Stimulated activated CD4-positive, alpha-beta T cell treated with anti-CD3 and anti-CD28 coated beads, Interleukin-4, amount 100 ng/mL, for 4 hours (primary cell): ENCODE measurements at places on chromosomes 3 and 15.
A peak's percentile ranks its signal among the peaks of the same experiment; 100 is the strongest.

- no peak for DNase-seq
Observed at GRCh38 chr15:93613386-93613785, 524.4 kb upstream of the RGMA start.

DNA sequence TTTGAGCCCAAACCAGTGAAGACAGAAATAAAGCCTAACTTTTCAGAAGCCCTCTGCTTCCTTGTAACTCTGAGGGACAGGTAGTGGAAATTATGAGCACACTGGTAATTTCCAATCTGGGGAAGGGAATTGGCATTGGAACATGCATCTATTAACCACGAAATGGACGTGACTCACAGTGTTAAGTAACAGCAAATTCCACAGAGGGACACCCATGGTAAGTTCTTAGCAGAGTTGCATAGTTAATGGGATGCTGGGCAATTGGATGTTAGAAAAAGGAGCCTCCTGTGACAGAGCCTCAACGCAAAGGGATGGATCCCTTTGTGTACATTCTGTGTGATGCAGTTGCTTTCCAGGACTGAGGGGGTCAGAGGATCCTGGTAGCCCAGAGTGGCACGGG lies 168.6 kb downstream of the SEMA6D start:
- no peak for DNase-seq

GRCh38 chr3:172511783-172512762 lies 11.2 kb downstream of the TNFSF10 start:
- DNase-seq, result peak; percentile 74

- no peak for DNase-seq
Observed at GRCh38 chr3:8154617-8155016, 347.0 kb upstream of the LMCD1 start.

- DNase-seq, result no peak
Observed at GRCh38 chr3:72070005-72070404, 285.1 kb upstream of the PROK2 start.

- DNase-seq, result no peak
Observed at GRCh38 chr3:109874896-109875708, 537.8 kb upstream of the DPPA4 start.

- DNase-seq, result no peak
Observed at GRCh38 chr3:73007992-73008712, 11.5 kb downstream of the PPP4R2 start.

GRCh38 chr3:169999433-169999832 lies 32.8 kb downstream of the SEC62 start:
- no peak for DNase-seq

DNA sequence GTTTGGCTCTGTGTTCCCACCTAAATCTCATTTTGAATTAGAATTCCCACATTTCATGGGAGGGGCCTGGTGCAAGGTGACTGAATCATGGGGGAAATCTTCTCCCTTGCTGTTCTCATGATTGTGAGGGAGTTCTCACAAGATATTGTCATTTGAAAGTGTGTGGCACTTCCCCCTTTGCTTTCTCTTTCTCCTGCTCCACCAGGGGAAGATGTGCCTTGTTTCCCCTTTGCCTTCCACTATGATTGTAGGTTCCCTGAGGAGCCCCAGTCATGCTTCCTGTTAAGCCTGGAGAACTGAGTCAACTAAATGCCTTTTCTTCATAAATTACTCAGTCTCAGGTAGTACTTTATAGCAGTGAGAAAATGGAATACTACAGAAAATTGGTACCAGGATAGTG lies 157.2 kb upstream of the TPRG1 start:
- no peak for DNase-seq

- DNase-seq, result no peak
Observed at GRCh38 chr3:11591391-11592282, 52.1 kb downstream of the VGLL4 start.

GRCh38 chr15:58298879-58299850 lies 132.6 kb upstream of the LIPC start:
- no peak for DNase-seq

DNA sequence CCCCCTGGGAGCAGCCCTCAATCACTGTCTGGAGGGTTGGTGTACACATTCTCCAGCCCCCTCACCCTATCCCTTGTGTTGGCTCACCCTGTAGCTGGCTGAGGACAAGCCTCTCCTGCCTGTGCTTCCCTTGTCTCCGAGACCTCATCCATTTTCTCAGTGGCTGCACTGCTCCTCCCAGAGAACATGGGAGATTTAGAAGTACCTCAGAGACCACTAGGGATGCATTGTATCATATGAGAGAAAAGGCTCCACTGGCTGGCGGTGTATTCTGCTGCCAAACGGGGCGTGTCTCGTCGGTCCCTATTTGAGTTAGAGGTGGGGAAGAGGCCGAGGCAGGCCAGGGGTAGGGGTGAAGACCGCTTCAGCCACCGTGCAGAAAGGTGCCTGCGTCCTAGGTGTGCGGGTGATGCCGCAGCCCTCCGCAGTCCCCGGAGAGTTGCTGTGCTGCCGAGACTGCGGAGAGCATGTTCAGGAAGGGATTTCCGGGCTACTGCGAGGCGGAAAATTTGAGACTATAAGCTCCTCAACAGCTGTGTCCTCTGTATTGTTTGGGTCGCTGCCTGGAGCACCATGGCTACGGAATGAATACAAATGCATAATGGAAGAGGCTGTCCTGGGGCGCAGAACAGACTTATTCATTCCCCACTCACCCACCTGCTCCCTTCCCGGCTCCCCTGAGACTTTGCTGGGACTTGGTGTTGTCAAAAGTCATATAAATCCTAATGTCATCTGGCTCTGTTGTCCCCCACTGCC lies 43.8 kb downstream of the SPSB4 start:
- no peak for DNase-seq

GRCh38 chr15:69735121-69735520 lies 282.5 kb downstream of the RPLP1 start:
- no peak for DNase-seq

- no peak for DNase-seq
Observed at GRCh38 chr3:146279951-146280350, 29.0 kb upstream of the PLSCR4 start.

- no peak for DNase-seq
Observed at GRCh38 chr3:102471001-102471400, 36.2 kb downstream of the ZPLD1 start.

DNA sequence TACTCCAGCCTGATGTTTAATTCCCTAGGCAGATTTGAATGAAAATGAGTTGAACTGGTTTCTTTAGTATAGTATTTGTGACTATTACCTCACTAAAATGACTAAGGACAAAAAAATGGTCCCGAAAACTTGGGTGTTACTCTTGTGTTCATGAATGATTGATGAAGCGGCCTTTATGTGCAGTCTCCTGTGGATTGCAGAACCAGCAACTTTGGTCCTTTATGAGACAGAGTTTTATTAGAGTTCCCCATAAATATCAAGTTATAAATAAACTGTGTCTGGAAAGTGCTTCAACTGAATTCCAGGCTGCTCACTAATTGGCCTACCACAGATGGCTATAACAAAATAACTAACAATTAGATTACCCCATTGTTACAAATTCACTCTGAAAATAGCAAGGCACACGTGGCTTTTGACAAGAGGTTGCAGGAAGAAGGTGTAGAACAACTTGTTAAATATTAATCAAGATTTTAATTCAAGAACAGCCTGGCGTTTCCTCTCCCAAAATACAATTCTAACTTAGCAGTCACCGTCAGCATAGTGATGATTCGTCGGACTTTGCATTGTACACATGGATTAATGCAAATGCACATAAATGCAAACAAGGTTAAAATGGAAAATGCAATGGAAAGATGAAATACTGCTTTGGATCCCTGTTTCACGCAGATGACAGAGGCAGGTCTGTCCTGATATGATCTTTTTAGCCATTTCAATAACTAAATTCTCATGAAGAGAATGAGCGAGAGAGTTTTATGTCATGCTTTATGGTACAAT lies 567.3 kb upstream of the ZNF717 start:
- no peak for DNase-seq

DNA sequence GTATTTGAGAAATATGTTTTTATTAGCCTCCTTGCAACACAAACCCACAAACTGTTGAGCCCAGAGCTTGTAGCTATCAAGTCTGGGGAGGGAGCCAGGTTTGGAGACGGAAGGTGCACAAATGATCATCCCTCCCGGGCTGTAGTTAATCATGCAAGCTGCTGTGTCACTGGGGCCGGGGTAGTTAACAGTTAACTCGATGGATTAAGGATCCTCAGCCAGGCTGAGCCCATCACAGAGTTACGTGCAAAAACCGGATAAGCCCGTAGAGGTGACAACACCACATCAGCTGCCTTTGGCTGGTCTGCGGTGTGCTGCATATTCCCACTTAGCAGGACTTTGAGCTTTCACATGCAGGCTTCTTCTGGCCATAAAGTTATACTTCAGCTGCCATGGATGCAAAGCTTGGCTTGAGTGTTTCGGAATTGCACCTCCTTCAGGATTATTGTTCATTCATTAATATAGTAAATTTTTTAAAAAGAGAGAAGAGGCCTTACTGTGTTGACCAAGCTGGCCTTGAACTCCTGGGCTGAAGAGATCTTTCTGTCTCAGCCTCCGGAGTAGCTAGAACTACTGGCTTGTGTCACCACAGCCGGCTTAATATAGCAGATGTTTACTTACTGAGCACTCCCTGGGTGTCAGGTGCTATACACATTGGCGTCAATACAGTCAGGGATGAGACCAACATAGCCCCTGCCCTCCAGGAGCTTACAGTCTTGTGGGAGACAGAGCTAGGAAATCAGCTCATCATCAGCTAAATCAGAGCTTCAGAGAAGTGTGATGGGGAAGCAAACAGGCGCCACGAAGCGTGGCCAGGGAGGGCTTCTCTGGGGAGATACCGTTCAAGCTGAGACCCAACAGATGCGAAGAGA lies 226.8 kb upstream of the BHLHE40 start:
- no peak for DNase-seq

GRCh38 chr3:82382831-82383230 lies 621.4 kb upstream of the GBE1 start:
- no peak for DNase-seq

- DNase-seq, result no peak
Observed at GRCh38 chr3:118587037-118587741, 447.5 kb downstream of the IGSF11 start.

GRCh38 chr15:92091155-92091734 lies 237.7 kb downstream of the SLCO3A1 start:
- no peak for DNase-seq

GRCh38 chr15:96307856-96308394 lies 22.6 kb upstream of the NR2F2 start:
- no peak for DNase-seq

GRCh38 chr3:124593442-124593829 lies 136.8 kb upstream of the UMPS start:
- DNase-seq, result no peak

DNA sequence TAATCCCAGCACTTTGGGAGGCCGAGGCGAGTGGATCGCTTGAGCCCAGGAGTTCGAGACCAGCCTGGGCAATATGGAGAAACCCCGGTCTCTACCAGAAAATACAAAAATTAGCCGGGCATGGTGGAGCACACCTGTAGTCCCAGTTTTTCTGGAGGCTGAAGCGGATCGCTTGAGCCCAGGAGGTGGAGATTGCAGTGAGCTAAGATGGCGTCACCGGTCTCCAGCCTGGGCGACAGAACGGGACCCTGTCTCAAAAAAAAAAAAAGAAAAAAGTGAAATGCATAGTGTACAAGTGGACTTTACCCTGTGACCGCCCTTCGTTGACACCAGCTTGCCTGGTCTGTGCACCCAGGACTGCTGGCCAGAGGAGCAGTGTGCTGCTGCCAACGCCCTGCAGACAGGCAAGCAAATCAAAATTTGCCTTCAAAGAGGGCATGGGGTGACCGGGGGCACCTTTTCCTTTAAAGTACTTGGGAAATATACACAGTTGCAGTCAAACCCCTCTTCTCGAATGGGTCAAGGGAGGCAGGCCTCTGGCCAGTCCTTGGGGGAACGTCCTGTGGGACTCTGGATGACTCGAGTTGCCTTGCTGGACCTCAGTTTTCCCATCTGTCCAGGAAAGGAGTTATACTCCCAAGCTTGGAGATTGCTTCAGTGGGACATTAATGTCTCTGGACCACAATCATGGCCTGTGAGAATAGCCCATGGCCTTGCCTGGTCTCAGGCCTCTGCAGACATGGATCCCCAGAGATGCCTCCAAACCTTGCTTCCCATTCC lies 1.0 kb downstream of the XYLB start:
- DNase-seq, result no peak

GRCh38 chr15:70669966-70670658 lies 93.2 kb downstream of the UACA start:
- DNase-seq, result no peak

- no peak for DNase-seq
Observed at GRCh38 chr15:69891070-69891536, 206.6 kb downstream of the TLE3 start.

GRCh38 chr3:176526225-176526624 lies 671.1 kb downstream of the TBL1XR1 start:
- no peak for DNase-seq

GRCh38 chr3:50340448-50341329 lies at the start of gene RASSF1:
TSS of gene RASSF1 (minus strand) at chr3:50340836. CDS start at chr3:50340805, 31 bp downstream.
- peak; percentile 65 for DNase-seq

GRCh38 chr3:172125963-172126457 lies 86.6 kb downstream of the FNDC3B start:
- peak; percentile 25 for DNase-seq

- no peak for DNase-seq
Observed at GRCh38 chr3:72162649-72163184, 377.8 kb upstream of the PROK2 start.

GRCh38 chr3:82058809-82059208 lies 297.4 kb upstream of the GBE1 start:
- no peak for DNase-seq

DNA sequence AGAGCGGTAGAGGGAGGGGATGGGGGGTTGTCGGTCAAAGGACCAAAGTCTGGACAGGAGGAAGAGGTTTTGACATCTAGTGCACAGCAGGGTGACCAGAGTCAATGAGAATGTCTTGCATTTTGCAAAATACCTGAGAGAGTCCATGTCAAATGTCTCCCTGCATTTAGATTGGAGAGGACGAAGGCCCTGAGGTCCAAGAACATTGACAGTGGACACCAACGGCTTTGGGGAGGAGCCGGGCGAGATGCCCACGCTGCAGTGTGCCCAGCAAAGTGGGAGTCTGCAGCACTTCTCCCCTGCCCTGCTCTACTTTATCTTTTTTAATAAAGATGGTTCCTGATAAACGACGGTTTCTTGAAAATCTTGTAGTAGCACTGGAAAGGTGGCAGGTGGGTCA lies 67.4 kb upstream of the TAMM41 start:
- no peak for DNase-seq

- no peak for DNase-seq
Observed at GRCh38 chr15:72865486-72865885, 81.9 kb upstream of the ADPGK start.

DNA sequence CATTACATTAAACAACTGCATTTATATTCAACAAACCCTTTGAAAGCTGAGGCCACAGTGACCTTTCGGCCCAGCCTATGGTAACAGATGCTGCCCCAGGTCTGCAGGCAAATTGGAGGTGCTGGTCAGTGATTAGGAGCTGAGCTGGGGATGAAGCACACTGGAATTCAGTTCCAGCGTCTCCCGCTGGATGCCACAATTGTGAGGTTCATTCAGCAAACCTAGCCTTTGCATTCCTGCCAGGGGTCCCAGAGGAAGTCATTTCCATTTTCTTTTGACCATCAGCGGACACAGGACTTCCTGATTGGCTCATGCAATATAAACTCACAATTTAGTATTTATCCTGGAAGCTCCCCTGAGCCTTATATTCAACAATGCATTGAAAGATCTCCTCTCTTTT lies 89.5 kb downstream of the IL20RB start:
- DNase-seq, result no peak

GRCh38 chr3:123941121-123941520 lies 19.9 kb downstream of the CCDC14 start:
- DNase-seq, result no peak

GRCh38 chr3:85384372-85384771 lies 425.6 kb downstream of the CADM2 start:
- no peak for DNase-seq
